GM23338 (cell line): ENCODE measurements at places on chromosomes 3 and 15. TPM values are rescaled to one million over a fixed set of nuclear protein-coding genes. Genes with fewer than 3 reads are reported as not detected.

LYZL4 gene
- not detected in 2 replicates for total RNA-seq

PLSCR4 gene
- total RNA-seq = 5.2 TPM in 2 replicates

USF3 gene
- total RNA-seq = 22.0 and 23.5 TPM in 2 replicates

SLC24A5 gene
- total RNA-seq = not detected in 2 replicates

DNA sequence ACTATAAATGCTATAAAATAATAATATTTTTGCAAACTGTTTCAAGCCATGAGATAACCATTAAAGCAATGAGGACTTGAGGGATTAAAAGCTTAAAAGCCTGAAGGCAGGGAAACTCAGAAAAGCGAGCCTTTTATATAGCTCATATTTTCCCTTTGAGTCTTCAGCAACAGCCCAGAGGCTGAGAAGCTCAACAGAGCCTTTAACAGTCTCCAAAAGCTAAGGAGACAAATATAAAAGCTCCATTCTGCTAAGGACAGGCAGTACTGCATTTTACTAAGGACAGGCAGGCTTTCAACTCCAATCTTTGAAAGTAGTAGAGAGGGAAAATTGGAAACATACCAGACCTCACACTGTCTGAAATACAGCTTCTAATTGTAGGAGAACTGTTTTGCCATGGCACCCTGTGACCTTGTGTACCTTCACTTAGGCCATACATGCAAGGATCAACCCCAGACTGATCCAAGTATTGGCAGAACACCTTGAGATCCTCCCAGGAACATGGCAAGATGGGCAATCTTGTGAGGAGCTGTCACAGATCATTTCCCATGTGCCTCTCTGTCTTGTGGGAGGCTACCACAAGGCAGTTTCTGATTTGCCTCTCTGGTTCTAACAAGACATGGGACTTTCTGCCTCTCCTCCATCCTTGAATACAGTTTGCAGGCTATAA lies 53.1 kb upstream of the ARNT2 start:
- DNase-seq = no peak

GRCh38 chr3:46495901-46496456 lies 1.8 kb upstream of the RTP3 start:
- DNase-seq = no peak

DNA sequence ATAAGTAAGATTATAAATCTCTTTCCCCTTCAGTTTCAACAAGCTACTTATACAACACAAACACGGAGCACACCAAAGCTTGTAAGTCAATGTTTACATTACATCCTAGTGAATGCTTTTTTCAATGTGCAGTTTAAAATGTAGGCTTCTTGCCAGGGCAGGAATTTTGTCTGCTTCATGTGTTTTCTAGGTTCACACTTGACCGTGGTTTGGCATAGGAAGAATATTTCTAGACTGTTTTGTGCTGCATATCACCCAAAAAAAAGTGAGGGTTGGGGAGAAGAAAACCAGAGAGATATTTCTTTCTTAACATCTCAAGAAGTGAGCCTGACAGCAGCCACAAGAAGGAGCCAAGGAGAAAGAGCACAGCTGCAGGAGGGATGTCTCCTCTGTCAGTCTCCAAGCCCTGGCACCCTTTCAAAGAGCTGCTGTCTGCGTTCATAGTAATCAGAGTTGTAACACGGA lies 255.8 kb downstream of the MEIS2 start:
- peak; percentile 15 for DNase-seq
